Mucosa of gallbladder (tissue), 1 donor: ENCODE measurements at places on chromosomes 5 and 9. TPM values are rescaled to one million over a fixed set of nuclear protein-coding genes. Genes with fewer than 3 reads are reported as not detected.

ASTN2 gene
- total RNA-seq, result 4.4 TPM

FGD3 gene
- total RNA-seq, result 8.2 TPM

DNA sequence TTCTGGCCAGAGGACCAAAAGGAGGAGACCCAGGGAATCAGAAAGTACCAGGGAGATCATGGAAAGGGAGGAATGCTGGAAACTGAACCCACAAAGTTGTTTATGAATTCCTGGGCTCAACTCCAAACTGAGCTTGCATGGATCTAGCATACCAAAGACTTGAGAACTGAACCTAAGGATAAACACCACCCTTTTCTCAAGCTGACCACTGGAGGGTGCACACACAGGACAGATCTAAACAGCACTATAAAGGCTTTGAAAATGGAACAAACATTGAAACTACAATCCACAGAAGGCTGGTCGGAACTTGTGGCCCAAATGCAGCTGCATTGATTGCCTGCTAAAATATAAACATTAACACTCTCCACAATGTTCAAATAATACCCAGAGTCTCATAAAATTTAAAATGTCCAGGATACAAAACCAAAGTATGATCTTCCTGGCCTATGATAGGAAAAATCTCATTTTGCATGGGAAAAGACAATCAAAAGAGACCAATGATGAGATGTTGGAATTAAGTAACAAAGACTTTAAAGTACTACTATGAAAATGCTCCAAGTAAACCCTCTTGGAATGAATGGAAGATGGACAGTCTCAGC is 15.6 kb upstream of the IRF1 start:
- peak; percentile 52 for DNase-seq

DNA sequence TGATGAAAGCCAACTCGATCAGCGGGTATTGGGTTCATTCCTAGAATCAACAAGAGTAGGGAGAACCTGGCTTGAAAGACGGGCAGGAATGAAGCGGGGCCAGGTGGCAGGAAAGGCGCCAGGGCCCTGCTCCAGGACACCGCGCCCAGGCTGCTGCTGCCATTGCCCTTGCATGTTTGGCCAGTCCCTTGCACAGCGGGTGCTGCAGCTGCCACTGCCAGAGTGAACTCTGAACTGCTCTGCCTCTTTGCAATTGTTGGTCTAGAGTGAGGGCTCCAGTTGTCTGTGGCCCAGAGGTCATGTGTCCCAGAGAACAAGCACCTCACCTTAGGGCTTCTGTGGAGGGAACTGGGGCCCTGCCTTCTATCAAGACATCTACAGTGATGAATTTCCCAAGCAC is 24.0 kb upstream of the CARTPT start:
- no peak for DNase-seq

DNA sequence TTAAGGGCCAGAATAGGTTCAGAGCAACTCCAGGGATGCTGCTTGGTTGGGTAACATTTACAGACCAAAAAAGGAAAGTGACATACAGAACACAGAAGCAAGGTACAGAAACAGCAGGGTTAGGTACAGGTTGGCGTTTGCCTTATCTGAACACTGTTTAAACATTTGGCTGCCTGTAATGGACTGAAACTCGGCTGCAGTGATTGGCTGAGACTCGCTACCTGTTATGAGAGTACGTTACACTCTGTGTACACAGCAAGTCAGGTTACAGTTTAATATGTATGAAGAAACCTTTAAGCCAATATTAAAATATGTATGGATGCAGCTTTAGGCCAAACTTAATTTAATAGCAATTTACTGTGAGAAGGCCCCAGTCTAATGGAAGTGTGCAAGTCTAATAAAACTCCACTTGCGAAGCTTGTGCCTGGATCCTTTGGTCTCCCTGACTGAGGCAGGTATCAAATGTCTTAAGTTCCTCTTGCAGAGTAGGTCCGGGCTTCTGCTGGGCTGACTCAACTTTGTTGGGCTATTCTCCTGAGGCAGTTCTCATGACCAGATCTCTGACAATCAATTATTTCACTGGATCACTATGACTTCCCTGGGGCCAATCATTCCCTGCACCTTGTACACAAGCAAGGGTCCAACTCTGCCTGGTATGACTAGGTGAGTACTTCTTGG is 204.9 kb downstream of the ZNF462 start:
- DNase-seq, result peak; percentile 55

DNA sequence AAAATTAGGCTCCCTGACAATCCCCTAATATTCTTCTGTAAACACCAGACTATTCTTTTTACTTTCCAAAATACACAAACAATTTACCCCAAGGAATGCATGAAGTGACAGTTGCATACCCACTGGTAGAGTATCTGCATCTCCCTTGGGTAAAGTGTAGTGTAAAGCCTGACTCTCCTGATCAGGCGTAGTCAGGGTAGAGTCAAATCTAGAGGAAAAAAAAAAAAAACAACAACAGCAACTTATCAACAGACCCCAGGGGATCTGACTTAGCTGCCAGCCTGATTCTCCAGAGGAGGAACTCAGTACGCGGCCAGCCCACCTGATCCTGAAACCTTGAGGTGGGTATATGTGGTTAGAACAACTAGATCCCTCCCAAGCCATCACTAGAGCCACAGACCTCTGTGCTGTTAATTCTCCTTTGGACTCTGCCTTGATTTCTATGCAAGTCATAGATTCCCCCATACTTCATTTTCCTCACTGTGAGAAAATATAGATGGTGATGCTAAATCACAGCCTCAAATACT is 61.0 kb downstream of the ZNF608 start:
- DNase-seq, result no peak

DNA sequence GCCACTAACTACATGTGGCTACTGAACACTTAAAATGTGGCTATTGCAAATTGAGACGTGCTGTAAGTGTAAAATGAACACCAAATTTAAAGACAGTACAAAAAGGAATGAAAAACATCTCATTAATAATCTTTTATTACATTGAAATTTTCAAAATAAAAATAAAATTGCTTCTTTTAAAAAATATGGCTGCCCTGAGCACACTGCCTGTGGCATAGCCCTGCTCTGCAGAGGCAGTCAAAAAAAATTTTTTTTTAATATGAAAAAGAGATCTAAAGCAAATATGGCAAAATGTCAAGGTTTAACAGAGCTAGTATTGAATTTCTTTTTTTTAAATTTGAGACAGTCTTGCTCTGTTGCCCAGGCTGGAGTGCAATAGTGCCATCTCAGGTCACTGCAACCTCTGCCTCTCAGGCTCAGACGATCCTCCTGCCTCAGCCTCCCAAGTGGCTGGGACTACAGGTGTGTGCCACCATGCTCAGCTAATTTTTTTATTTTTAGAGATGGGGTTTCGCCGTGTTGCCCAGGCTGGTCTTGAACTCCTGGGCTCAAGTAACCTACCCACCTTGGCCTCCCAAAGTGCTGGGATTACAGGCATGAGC is 25.6 kb downstream of the CARNMT1 start:
- no peak for DNase-seq
